ENCODE measurements at places on chromosomes 3 and 15.

- peaks cover 44% of the 10 kb centered on the region for H3K4me1 ChIP-seq
- no peaks in the 10 kb centered on the region for H3K27me3 ChIP-seq
- no peak overlapping the region for H3K27ac ChIP-seq
- peaks cover 8% of the 10 kb centered on the region for H3K36me3 ChIP-seq
- no peak for DNase-seq
- H3K4me3 ChIP-seq = no peak overlapping the region
These were observed 99.4 kb downstream of the RPL39L start for GRCh38 chr3:187039723-187040414.

DNA sequence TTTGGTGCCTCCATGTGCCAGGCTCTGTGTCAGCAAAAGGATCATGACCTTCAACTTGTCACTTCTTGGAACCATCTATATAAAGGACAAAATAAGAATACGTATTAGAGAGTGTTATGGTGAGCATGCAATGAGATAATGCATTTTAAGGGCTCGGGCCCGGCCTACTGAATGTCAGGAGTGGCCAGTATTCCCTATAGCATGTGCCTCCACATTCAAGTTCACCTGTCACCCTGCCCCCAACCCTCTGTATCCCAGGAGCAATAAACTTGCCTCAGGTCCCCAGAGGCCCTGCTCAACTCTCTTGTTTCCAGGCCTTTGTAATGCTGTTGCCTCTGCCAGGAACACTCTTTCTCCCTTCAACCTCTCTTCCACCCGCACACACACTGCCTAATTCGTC, 90.2 kb upstream of the SLC6A11 start:
- H3K27ac ChIP-seq = no peak overlapping the region
- H3K36me3 ChIP-seq = no peaks in the 10 kb centered on the region
- no peak overlapping the region for H3K4me3 ChIP-seq
- H3K4me1 ChIP-seq = no peaks in the 10 kb centered on the region

- no peaks in the 10 kb centered on the region for H3K27me3 ChIP-seq
- DNase-seq = peak; percentile 44
- H3K4me3 ChIP-seq = no peak overlapping the region
- no peak overlapping the region for H3K27ac ChIP-seq
- H3K4me1 ChIP-seq = no peaks in the 10 kb centered on the region
These were observed 751 bp upstream of the PLA2G4E start for GRCh38 chr15:42021593-42021992.

- H3K27ac ChIP-seq = no peak overlapping the region
- H3K36me3 ChIP-seq = no peaks in the 10 kb centered on the region
- no peak overlapping the region for H3K4me3 ChIP-seq
- H3K4me1 ChIP-seq = no peaks in the 10 kb centered on the region
These were observed 20.9 kb downstream of the OCA2 start for GRCh38 chr15:28078191-28078719.

DNA sequence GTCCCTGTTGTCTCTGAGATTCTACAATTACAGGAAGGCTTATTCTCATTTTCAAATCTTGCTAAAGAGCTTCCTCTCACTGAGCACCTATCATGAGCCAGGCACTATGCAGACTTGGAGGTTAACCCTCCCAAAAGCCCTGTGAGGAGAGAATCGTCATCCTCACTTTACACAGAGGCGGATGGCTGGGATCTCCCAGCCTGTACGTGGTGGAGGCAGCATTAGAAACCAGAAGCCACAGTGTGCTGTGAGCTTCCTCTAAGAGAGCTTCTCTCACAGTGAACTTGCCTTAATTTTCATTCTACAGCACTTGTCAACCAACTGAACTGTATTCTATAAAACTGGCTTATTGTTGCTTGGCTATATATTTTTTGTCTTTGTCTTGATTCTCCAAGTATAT, 6.1 kb upstream of the DGKG start:
- no peak for DNase-seq
- H3K4me1 ChIP-seq = no peaks in the 10 kb centered on the region
- peaks cover 32% of the 10 kb centered on the region for H3K27me3 ChIP-seq
- H3K27ac ChIP-seq = no peak overlapping the region
- H3K4me3 ChIP-seq = no peak overlapping the region

GRCh38 chr3:47339951-47340350, 40.9 kb upstream of the PTPN23 start:
- no peak overlapping the region for H3K4me3 ChIP-seq
- DNase-seq = no peak
- no peaks in the 10 kb centered on the region for H3K4me1 ChIP-seq
- no peak overlapping the region for H3K27ac ChIP-seq
- H3K36me3 ChIP-seq = peaks cover 91% of the 10 kb centered on the region

DNA sequence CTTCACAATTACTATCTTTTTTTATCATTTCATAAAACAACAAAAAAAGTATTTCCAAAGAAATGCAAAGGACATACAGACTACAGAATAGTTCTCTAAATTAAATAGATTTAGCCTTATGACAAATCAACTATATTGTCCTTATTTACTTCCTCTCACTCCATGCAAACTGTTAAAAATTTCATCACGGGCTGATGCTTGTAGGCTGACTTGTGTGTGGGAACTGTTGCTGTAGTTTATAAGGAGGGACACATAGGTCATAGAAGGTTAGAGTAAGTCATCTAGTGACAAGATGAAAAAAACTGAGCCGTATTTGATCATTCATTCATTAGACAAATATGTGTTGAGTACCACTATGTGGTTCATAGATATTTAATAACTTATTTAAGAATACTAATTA, 232.5 kb upstream of the TBL1XR1 start:
- H3K27me3 ChIP-seq = no peaks in the 10 kb centered on the region
- H3K4me3 ChIP-seq = no peak overlapping the region
- H3K27ac ChIP-seq = no peak overlapping the region
- H3K36me3 ChIP-seq = no peaks in the 10 kb centered on the region

DNA sequence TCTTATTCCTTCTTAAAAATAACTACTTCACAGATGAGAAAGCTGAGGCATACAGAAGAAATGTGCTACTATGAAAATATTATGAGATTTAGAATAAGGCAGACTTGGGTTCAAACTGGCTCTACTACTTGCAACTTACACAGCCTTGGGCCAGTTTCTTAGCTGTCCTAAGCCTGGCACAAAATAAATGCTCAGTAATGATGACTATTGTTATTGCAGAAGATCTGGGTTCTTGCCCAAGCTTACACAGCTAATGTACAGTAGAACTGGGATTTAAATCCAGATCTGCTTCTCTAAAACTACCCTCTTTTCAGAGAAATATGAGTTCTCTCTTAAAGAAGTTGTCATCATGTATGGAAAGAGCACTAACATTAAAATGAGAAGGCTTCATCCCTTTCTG, 228.2 kb upstream of the TPRG1 start:
- H3K4me3 ChIP-seq = no peak overlapping the region
- no peak for DNase-seq
- no peaks in the 10 kb centered on the region for H3K36me3 ChIP-seq
- peaks cover 42% of the 10 kb centered on the region for H3K4me1 ChIP-seq

- H3K27ac ChIP-seq = no peak overlapping the region
- H3K27me3 ChIP-seq = no peaks in the 10 kb centered on the region
- H3K4me1 ChIP-seq = no peaks in the 10 kb centered on the region
- no peak for DNase-seq
- no peaks in the 10 kb centered on the region for H3K36me3 ChIP-seq
- no peak overlapping the region for H3K4me3 ChIP-seq
These were observed 44.3 kb upstream of the SLC24A5 start for GRCh38 chr15:48076454-48076853.

- H3K27me3 ChIP-seq = no peaks in the 10 kb centered on the region
- no peak overlapping the region for H3K4me3 ChIP-seq
- no peaks in the 10 kb centered on the region for H3K4me1 ChIP-seq
These were observed 43.3 kb downstream of the ADPGK start for GRCh38 chr15:72740219-72740618.

GRCh38 chr15:68389041-68389930, 42.7 kb downstream of the ITGA11 start:
- H3K27me3 ChIP-seq = no peaks in the 10 kb centered on the region
- no peaks in the 10 kb centered on the region for H3K36me3 ChIP-seq
- H3K27ac ChIP-seq = no peak overlapping the region
- H3K4me1 ChIP-seq = no peaks in the 10 kb centered on the region
- H3K4me3 ChIP-seq = no peak overlapping the region
- DNase-seq = peak; percentile 32

DNA sequence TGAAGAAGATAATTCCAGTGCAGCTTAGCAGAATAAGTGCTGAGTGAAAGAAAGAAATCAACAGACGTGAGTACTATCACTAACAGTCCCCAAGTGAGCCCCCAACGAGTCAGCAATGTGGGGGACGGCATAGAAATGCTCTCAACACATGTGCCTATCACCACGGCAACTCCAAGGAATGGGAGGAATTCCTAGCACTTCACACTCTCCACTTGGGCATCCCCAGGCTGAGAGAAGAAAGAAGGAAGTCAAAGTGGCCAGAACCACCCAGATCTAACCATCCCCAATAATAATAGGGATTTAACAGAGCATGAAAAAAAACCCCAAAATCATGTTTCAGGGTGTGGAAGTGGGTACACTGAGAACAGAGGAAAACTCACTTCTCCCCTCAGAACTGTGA, 29.3 kb upstream of the CPNE4 start:
- no peaks in the 10 kb centered on the region for H3K36me3 ChIP-seq
- no peak overlapping the region for H3K27ac ChIP-seq

- no peak overlapping the region for H3K4me3 ChIP-seq
- DNase-seq = no peak
- H3K27me3 ChIP-seq = no peaks in the 10 kb centered on the region
- H3K4me1 ChIP-seq = no peaks in the 10 kb centered on the region
- no peaks in the 10 kb centered on the region for H3K36me3 ChIP-seq
These were observed 110.7 kb upstream of the EPHA3 start for GRCh38 chr3:88996691-88997090.

GRCh38 chr15:47514200-47514652, 203.1 kb upstream of the SEMA6D start:
- H3K27me3 ChIP-seq = no peaks in the 10 kb centered on the region
- no peaks in the 10 kb centered on the region for H3K36me3 ChIP-seq
- no peak for DNase-seq

- no peaks in the 10 kb centered on the region for H3K4me1 ChIP-seq
- H3K36me3 ChIP-seq = no peaks in the 10 kb centered on the region
- DNase-seq = no peak
These were observed 727.7 kb downstream of the NTRK3 start for GRCh38 chr15:87528873-87529272.

DNA sequence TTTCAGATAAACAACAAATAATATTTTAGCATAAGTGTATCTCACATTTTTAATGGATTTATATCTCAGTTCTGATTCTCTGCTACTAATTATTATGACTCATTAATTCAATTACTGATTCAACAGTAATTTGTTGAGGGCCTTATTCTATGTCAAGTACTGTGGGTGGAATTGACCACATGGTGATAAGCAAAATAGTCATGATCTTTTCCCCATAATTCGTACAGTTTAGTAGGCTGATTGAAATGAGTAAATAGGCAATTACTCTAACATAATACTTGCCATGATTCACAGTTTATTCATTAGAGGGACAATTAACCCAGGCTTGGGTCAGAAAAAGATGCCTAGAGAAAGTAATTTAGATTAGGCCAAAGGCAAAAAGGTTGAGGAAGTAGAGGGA, 60.9 kb upstream of the SLC4A7 start:
- no peak overlapping the region for H3K4me3 ChIP-seq
- no peak overlapping the region for H3K27ac ChIP-seq
- DNase-seq = no peak
- no peaks in the 10 kb centered on the region for H3K27me3 ChIP-seq

DNA sequence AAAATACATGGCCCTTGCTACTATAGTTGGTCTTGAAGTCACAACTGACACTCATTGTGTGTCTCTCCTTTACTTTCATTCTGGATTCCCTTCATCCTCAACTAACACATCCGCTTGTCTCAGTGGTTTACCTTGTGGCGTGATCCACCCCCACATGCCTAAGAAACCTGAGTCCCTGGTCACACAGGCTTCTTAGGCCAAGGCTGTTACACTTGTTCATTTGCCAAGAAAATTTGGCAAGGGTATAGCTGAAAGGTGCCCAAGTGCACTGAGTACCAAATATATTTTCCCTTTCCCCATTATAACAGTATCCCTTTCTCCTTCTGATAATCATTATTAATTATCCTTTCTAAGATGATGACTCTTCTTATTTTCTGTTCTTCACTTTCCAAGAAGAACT, 207.6 kb upstream of the STAC start:
- no peak for DNase-seq
- no peaks in the 10 kb centered on the region for H3K36me3 ChIP-seq
- no peak overlapping the region for H3K27ac ChIP-seq
- no peaks in the 10 kb centered on the region for H3K27me3 ChIP-seq
- H3K4me3 ChIP-seq = no peak overlapping the region

GRCh38 chr3:71978150-71978721, 193.3 kb upstream of the PROK2 start:
- DNase-seq = no peak
- H3K4me1 ChIP-seq = no peaks in the 10 kb centered on the region
- H3K27me3 ChIP-seq = peaks cover 7% of the 10 kb centered on the region
- no peak overlapping the region for H3K4me3 ChIP-seq
- H3K36me3 ChIP-seq = no peaks in the 10 kb centered on the region

- no peak for DNase-seq
- H3K4me3 ChIP-seq = no peak overlapping the region
- H3K27me3 ChIP-seq = no peaks in the 10 kb centered on the region
- no peaks in the 10 kb centered on the region for H3K36me3 ChIP-seq
- no peaks in the 10 kb centered on the region for H3K4me1 ChIP-seq
- H3K27ac ChIP-seq = no peak overlapping the region
These were observed 203.3 kb downstream of the FEZF2 start for GRCh38 chr3:62169906-62170660.

DNA sequence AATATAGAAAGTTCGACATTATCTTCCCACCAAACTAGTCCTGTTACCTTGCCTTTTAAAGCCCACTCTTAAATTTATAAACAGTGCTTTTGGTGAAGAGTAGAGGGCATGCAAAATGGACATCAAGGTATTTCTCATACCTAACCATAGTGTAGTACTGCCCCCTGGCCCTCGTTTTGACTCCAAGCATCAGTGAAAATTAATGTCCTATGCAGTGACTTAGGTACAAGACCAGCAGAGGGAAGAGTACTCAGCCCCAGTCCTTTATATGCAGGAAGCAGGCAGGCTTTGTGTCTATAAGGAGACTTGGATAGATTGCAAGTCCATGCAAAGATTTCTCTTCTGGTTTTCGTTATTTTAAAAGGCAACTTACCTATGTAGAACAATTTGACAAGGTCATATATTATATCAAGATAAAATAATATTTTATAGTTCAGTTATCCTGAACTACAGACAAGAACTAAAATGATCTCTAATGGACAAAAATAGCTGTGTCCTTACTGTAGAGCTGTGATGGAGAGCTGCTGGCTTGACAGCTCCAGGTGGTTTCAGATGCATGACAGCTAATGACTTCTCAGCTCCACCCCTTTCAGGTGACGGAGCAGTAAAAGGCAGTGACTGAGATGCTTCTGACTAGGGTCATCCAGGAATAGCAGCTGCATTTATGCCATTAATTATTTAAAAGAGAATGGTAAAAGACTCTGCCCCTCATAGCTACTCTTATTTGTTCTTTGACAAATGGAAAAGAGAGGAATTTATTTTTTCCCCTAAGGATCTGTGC, 646.1 kb downstream of the SQOR start:
- no peaks in the 10 kb centered on the region for H3K27me3 ChIP-seq
- no peak overlapping the region for H3K27ac ChIP-seq
- H3K4me1 ChIP-seq = no peaks in the 10 kb centered on the region

GRCh38 chr3:139937674-139938279, 2.8 kb downstream of the CLSTN2 start:
- H3K4me1 ChIP-seq = peaks cover 18% of the 10 kb centered on the region
- H3K36me3 ChIP-seq = no peaks in the 10 kb centered on the region
- no peak overlapping the region for H3K27ac ChIP-seq

Measured in upper lobe of right lung (tissue), 1 donor.